HuH-7 (cell line): ENCODE measurements at places on chromosomes 12 and 14.
A peak's percentile ranks its signal among the peaks of the same experiment; 100 is the strongest.

DNA sequence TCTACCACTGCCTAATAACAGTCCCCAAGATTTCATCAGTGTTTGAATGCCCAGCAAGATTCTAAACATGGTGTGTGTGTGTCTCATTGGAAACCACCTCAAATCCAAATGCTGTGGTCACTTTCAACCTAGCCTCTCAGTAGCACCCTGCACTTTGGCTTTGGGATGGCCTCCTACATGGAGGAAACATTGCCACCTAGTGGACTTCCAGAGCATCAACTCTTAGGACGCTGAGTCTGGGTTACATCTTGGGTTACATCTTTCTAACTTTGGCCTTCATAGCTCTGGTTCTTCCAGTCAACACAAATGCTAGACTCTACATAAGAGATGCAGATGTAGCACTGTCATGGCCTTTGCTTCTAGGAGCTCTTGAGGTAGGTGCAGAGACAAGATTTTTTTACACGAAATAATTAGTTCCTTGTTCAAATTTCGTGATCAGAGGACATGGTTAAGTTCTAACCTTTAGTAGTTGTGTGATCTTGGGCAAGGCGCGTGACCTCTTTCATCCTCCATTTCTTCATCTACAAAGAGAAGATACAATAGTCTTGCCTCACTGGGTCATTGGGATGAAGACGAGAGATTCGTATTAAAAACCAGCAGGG lies 113.5 kb upstream of the VASH1 start:
- peak; percentile 62 for DNase-seq

DNA sequence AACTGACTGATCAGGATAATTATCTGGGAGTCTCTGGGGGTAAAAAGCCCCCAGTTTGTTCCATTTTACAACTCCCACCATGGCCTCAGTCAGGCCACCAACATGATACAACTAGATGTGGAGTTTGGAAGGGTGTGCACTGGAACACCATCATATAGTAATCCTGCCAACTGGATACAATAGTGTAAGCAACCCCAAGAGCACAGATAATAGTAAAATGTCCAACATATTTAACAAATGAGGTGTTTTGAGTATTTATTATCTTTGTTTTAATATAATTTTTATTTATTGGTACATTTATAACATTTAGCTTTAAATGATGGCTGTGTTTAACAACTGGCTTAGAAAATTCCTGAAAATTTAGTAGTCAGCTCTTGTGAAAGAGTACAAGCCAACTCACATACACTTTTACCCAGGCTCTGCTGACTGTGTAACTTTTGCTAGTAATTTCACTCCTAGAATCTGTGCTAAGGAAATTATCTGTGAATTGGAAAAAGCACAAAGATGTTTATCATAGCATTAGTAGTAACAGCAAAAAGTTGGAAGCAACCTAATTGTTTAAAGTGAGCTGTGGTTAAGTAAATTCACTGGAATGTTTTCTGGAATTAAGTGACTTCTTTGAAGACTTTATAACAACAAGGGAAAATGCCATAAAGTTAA lies 196.8 kb downstream of the RAD51B start:
- DNase-seq = no peak

GRCh38 chr14:69956970-69957369 lies 77.8 kb downstream of the SMOC1 start:
- DNase-seq = no peak

DNA sequence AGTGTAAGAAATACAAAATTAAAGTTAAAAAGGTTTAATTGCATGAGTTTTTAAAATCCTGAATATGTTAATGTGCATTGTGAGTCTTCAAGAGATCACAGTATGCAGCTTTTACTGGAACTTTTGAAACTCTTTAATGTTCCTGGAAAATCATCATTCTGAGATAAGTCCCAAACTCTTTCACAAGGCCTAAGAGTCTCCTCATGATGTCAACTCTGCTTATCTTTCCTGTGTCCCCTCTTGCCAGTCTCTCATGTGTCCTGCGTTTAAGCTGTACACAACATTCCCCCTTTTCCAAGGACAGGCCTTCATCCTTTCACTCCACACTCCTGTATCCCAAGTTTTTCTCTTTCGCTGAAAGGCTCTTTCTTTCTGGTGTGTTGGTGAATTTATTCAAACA lies 380.1 kb downstream of the SOX5 start:
- no peak for DNase-seq

- no peak for DNase-seq
Measured at GRCh38 chr12:117105902-117106301, 6.7 kb upstream of the TESC start.

DNA sequence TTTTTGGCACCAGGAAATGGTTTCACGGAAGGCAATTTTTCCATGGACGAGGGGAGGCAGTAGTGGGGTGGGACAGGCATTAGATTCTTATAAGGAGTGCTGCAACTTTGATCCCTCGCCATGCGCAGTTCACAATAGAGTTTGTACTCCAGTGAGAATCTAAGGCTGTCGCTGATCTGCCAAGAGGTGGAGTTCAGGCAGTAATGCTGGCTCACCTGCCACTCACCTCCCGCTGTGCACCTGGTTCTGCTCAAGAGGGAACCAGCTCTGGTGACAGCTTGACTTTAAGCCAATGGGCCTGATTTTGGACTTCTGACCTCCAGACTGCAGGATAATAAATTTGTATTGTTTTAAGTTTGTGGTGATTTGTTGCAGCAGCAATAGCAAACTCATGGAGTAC lies 80.8 kb upstream of the TTC7B start:
- DNase-seq = no peak

- DNase-seq = no peak
Measured at GRCh38 chr12:12976366-12976765, 23.7 kb downstream of the HEBP1 start.

DNA sequence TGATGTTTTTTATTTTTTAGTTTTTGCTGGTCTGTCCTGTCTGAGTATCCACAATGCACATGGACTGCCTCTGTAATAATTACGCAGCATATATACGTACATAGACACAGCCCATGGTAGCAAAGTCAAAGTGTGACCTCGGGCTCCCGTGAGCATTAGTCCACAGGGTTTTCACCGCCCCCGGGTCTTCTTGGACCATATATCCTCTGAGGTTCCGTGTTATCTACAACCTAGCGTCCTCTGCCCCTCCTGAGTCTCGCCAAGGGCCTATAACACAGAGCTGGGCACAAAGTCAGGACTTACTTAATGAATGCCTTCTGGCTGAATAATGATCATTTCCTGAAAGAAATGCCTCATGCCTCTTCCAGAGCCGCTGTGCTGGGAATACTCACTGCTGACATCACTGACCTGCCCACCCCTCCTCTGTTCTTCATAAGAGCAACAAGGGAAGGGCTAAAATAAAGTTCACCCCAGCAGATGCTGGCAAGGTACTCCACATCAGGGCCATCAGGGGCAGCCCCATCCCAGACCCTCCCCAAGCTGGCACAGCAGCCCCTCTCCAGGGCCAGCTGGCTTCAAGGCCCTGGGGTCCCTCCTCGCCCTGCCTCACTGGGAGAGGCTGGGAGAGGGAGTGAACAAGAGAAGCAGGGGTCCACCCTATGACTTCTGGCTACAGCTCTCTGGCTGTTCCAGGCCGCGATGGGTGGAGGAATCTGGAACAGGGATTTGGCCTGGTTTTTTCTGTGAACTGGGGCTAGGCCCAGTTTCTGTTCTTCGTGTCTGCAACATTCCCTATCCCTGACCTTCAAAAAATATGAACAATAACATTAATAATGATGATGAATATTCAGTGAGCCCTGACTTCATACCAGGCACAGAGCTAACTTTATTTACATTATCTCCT lies 7.9 kb downstream of the HDAC7 start:
- no peak for DNase-seq

DNA sequence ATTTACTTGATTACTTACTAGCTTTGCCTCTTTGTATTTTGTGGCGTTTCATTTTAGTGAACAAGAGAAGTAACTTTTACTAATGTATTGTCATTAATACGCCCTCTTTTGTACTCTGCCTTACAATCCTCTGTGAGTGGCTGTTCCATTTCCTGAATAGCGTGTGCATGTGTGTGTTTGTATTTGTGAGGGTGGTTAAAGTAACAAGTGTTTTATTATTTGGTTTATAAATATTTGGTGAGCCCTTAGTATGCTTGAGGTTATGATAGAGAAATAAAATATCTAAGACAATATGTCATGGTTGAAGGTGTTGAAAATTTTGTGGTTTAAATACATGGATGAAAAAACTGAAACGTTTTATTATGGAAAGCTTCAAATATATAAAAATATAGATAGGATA lies 71.7 kb upstream of the REP15 start:
- no peak for DNase-seq

DNA sequence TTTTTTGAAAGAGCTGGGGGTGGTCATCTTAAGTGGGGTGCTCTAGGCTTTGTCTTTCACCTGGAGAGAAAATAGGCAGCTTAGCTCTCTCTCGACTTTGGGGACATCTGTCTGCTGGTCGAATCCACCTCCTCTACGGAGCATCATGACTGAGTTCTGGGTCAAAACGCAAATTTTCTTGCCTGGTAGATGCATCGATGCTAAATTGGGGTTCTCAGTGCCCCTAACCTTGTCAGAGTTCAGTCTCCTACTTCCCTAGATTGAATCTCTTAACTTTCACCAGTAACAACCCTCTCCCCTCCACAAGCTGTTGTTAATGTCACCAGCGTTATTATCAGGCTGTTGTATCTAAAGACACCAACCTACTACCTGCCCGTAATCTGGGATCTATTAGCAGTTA lies 682 bp downstream of the FLRT2 start:
- no peak for DNase-seq

GRCh38 chr14:101477648-101478047 lies 83.6 kb upstream of the DIO3 start:
- DNase-seq = no peak

GRCh38 chr12:56728139-56728861 lies 3.2 kb upstream of the NACA start:
- no peak for DNase-seq

DNA sequence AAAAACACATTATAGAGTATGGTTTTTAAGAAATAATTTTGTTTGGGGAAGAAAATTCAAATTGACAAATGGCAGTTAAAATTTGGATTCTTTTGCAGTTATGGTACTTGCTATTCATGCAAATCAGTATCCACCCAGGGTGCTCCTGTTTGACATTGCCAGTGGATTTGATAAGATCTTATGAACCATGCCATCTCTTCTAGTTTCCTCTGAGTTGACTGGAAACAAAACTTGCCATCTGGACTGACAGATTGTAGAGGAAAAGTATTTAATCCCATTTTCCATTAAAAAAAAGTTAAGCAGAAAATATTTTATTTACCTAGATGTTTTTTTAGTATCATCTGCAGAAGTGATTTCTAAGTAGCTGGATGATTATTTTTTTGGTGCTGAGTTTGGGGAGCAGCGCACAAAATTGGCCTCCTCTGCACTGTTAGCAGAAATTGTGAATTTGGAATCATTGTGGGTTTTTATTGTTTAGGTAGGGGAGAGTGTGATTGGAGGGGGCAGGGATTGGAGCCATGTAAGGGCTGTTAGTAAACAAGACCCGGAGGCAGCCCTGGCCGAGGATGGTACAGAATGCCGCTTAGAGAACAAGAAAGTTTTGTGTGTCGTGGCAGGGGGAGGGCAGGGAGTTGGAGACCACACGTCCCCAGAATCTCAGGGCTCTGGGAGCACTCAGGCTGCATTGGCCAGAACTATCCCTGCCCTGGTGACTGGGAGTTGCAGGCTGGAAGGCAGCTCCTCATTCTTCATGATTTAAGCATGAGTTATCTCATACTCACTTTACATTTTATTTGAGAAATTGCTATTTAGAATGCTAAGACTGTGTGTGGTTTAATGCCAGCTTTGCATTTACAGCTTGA lies 56.6 kb downstream of the WDR20 start:
- no peak for DNase-seq

DNA sequence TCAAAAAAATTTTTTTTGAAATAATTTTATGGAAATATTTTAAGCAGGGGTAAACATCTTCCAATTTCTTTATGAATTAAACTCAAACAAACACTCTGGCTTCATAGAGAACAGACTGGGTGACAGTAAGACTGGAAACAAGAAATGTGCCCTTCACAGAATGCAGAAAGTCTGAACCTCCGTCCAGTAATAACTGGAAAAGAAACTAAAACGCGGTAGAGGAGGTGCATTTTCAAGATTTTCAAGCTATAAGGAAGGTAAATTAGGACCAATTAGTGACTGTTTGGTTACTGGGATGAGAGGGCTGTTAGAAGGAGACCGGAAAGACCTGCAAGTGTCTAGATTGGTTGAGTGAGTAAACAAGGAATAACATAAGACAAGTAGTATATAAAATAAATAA lies 245.7 kb downstream of the CEP128 start:
- no peak for DNase-seq

GRCh38 chr14:93893661-93894261 lies 33.4 kb upstream of the FAM181A start:
- no peak for DNase-seq

DNA sequence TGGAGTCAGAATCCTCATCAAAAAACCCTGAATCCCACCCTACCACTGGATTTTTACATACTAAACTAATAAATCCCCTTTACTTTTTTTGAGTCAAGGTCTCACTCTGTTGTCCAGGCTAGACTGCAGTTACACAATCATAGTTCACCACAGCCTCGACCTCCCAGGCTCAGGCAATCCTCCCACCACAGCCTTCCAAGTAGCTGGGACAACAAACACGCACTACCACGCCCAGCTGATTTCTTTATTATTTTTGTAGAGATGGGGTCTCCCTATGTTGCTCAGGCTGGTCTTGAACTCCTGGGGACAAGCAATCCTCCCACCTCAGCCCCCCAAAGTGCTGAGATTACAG lies 24.3 kb downstream of the SPTSSA start:
- DNase-seq = no peak

- no peak for DNase-seq
Measured at GRCh38 chr14:22848351-22849164, 12.2 kb downstream of the MMP14 start.

GRCh38 chr12:49521389-49521788 lies 17.4 kb upstream of the KCNH3 start:
- no peak for DNase-seq
